Heart right ventricle (tissue), 16 donors: ENCODE measurements at places on chromosomes 12 and 14.

DNA sequence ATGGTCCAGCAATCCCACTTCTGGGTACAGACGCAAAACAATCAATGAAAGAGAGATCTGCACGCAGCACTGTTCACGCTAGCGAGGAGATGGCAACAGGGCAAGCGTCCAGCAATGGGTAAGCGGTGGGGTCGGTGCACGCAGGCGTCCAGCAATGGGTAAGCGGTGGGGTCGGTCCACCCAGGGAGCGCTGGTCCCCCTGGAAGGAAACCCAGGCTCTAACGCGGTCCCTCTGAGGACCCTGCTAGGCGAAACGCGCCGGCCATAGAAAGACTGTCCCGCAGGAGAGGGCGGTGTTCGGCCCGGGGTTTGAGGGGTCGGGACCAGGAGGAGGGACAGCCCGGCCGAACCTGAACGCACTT lies 618 bp upstream of the PGAM5 start:
- no peak for DNase-seq

DNA sequence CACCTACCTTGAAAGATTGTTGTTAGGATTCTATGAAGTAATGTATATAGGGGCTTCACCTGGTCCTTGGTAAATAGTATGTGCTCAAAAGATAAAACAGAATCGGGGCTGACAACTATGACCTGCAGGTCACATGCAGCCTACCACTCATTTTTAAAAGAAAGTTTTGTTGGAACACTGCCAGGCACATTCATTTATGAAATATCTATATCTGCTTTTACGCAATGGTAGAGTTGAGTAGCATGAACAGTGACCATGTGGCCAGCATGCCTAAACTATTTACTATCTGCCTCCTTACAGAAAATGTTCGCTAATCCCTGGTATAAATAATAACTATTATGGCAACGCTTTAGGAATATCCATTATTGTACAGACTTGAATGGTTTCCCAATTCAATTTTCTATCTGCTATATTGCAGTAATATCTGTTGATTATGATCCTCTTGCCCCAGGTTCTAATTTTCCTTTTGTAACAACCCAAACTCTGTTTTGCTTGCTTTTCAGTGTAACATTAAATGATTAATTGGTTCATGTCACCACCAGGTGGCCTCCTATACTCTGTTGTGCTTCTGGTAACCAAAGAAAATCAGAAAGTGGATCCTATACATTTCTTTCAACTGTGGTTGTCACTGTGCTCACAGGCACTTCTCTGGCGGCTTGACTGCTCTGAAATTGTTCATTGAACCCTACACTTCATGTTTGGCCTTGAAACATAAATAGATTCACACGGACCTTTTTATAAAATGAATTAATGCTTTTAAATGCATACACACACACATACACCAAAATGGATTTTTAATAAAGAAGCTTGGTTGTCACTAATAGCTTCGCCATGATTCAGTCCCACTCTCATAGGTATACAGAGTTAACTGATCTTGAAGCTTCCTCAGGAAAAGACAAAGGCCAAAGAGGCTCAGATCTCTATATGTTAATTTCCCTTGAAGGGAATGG lies 227.7 kb upstream of the NPAS3 start:
- peak; percentile 32 for DNase-seq

DNA sequence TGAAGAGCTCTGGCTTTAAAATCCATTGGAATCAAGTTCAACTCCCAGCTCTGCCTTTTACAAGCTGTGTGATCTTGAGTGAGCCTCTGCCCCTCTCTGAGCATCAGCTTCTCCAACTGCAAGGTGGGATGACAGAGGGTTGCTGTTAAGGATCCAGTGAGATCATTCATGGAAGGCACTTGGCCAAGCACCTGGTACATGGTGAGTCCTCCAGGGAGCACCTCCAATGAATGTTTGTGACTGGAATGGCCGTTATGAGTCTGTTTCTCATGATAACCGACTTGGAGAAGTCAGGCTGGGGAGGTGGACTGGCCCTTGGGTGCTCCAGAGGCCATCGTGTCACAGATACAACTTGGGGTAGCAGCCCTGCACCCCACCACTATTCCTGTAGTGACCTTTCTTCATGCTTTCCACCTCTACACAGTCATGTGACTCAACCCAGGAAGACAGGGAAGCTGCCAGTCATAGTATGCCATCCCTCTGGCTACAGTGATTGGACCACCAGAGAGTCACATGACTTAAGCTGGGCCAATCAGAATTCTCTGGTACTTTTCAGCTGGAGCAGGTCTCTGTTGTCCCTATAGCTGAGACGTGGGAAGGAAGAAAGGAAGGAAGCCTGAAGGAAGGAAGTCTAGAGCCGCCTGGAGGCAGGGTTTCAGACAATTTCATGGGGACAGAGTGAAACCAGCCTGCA lies 146.5 kb upstream of the MYL2 start:
- DNase-seq = no peak

DNA sequence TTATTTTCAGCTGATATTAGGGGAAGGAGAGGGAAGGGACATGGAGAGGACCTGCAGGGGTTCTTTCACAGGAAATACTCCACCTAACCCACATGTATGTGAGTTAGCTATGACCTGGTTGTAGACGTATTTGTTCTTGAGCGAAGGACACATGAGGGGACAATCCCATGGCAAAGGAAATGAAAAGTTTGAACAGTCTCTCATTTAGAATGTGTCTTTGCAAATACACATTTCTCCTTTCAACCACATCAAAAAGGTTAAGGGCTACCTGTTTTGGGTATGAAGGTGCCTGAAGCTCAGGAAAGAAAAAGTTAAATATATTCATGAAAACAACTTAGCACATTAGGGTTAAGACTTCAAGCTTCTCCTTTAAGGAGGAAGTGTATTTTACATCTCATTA lies 7.4 kb downstream of the PYGL start:
- no peak for DNase-seq

DNA sequence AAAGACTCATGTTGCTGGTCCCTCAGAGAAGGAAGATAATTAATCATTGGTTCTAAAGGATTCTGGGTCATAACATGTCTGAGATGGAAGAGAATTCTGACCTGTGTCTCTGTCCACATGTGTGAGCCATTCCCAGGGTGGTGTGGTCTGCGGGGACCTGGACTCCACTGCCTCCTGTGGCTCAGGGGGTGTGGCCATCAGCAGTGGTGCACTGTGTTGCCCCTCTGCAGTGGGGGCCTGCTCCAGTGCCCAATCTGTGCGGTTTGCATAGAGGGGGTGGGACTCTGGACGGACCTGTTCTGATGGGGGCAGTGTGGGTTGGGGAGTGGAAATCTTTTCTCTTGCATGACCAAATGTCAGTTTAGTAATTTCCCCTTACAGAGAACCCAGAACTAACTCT lies 13.5 kb downstream of the KRT85 start:
- no peak for DNase-seq

- DNase-seq = no peak
Observed at GRCh38 chr12:30314506-30315100, 381.1 kb downstream of the IPO8 start.

DNA sequence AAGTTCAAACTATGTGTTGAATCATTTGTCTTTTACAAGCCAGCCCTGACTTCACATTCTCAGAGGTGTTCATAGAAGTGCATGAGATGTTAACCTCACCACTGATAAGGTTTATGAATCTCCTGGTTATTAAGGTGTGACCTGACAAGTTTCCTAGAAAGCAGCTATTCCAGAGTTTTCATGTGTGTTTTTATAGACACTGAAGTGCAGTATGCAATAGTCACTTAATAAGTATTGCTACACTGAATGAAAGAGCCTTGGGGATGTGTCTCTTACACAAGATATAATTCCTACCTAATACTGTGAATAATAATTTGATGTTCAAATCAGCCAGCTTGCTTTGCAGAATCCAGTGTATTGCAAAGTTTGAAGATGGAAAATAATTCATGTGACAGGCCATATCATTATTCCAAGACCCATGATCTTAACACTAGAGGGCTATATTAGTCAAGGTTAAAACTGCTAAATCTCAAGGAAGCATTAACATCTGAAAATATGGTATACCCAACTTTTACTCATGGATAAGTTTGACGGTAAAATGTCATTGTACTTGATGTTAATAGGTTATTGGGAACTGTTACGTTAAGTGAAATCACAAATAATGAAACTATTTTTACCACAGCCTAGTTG lies 13.0 kb downstream of the SLC25A3 start:
- no peak for DNase-seq

DNA sequence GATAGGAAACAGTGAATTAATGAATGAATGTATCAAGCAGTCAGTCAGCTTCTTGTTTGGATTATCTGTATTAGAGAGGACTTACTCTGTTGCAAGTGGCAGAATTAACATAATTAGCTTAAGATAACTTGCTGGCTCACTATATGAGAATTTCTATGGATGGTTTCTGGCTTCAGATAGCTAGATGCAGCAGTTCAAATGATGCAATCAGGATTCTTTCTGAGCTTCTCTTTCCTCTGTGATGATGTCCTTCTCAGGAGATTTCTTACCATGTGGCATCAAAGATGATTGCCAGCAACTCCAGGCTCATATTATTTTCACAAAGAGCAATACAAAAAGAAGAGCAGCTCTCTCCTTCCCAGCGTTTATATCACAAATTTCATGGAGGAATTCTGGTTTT lies 30.7 kb downstream of the FRMD6 start:
- DNase-seq = no peak

DNA sequence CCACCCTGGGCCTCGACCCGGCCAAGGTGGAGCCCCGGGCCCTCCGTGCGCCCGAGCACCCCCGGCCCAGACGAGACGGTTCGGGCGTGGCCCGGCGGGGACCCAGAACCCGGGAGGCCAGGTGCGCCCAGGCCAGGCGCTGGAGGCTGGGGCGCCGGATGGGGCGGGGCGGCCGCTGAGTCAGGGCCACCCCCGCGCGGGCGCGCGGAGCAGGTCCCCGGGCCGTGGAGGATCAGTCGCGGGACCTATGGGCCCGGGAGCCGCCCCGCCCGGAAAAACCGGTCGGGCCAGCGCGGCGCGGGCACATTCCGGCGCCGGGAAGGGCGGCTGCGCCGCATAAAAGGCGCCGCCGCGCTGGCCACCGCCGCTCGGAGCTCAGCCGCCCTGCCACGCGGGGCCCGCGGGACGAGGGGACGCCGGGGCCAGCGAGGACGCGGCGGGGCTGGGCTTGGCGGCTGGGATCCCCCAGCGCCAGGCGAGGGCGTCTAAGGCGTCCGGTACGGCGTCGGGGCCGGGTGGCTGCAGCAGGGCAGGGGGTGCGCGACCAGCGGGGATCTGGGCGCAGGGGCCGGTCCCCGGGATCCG lies 21.5 kb upstream of the KIF26A start:
- DNase-seq = no peak

DNA sequence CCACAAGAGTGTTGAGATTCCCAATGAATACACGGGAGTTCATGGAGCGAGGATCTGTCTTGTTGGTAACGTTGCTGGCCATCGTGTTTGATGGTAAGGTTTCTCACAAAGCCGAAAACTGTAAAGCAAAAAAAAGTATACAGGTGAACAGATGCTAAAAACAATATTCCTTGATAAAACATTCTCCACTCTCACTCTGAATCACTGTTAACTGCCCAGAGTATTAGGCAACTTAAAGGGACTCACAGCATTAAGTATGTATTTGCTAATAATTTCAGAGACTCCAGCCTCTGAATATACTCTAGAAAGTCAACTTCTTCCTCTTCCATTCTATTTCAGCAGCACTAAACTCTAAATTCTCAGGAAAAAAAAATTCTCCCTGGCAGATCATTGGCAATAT lies 35.1 kb downstream of the HNRNPC start:
- no peak for DNase-seq
